ENCODE measurements at places on chromosomes 5 and 9.

- peak; percentile 86 for DNase-seq
Measured at GRCh38 chr9:87160148-87161102, 213.1 kb upstream of the GAS1 start.

DNA sequence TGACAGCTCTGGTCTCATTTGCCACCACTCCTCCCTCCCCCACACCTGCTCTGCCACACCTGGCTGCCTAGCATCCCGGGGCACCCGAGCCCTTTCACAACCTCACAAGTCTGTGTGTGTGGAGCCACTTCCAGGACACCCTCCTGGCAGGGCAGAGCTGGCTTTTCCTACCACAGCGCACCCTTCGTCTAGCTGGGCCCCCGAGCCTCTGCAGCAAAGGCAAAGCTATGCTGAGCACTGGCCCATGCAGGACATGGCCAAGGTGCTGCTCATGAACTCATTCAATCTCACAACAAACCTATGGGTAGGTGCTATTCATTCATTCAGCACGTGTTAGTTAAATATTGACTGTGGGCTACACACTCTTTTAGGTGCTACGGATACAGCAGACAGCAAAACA is 43.4 kb downstream of the DUSP1 start:
- DNase-seq: no peak

GRCh38 chr5:170603109-170603508 is 99.3 kb downstream of the KCNIP1 start:
- DNase-seq: no peak

DNA sequence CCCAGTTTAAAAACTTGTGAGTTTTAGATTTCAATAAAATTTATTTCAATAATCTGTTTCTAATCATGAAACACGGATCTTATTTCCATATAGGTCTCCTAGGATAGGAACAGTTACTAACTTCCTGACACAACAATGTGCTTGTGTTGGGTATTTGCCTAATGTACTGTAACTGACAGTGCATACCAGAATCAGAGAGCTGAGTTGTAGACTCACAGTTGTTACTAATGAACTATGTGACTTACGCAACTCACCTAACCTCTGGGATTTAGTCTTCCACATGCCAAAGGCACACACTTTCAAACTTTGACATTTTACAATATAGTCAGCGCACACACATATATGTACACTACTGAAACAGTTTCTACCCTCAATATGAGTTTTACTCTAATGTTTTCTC is 77.7 kb downstream of the HOMER1 start:
- DNase-seq: no peak

DNA sequence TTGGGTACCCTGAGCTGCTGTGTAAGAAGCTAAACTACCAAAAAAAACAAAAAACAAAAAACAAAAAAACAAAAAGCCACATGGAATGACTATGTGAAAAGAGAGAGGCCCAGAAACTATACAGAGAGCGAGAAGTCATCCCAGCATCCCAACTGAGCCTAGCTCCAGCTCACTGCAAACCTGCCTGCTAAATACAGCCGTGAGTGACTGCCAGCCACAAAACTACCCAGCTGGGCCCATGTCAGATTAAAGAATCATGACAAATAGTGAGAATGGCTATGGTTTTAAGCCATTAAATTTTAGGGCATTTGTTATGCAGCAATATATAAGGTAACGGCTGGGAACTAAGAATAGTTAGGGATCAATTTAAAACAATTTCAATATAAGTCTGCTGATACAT is 335.1 kb upstream of the PDE4D start:
- DNase-seq: no peak

DNA sequence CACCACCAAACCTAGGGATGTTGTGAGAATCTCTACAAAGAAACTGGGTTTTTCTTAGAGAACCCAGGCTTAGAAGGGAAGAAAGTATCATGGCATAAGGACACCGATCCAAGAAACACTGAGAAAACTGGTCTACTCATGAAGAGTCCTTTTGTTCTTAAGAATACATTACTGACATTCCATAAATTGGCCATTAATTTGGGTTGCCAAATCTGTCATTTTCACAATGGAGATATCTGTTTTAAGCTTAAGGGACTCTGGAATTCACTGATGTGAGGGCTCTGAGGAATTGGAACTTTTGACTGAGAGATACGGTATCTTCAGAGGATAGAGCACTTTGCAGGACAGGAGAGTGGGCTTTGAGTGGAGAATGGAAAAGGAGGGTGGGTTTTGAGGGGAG is 315.3 kb upstream of the ZNF608 start:
- no peak for DNase-seq

DNA sequence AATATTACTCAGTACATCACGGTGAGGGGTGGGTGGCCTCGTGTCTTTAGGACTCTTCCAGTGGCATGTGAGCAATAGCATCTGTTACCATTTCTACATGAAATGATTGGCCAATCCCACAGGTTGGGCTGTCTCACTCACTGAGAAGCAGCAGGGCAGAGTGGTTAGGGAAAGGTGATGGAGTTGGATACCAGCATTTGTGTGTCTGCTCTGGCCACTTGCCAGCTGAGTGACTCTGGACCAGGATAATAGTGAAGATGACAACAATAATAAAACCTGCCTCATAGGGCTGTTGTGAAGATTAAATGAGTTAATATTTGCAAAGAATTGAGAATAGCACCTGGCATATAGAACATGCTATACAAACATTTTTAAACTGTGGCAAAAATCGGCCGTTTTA is 42.0 kb downstream of the IQGAP2 start:
- no peak for DNase-seq

GRCh38 chr5:3122216-3122615 is 370.7 kb upstream of the IRX2 start:
- DNase-seq: no peak

GRCh38 chr9:85451680-85452079 is 290.1 kb downstream of the AGTPBP1 start:
- no peak for DNase-seq

GRCh38 chr5:58746321-58746720 is 163.4 kb downstream of the RAB3C start:
- no peak for DNase-seq

GRCh38 chr9:128321879-128322403 is 306 bp downstream of the TRUB2 start:
- DNase-seq: no peak

- no peak for DNase-seq
Measured at GRCh38 chr9:35711501-35712428, 20.2 kb downstream of the TLN1 start.

DNA sequence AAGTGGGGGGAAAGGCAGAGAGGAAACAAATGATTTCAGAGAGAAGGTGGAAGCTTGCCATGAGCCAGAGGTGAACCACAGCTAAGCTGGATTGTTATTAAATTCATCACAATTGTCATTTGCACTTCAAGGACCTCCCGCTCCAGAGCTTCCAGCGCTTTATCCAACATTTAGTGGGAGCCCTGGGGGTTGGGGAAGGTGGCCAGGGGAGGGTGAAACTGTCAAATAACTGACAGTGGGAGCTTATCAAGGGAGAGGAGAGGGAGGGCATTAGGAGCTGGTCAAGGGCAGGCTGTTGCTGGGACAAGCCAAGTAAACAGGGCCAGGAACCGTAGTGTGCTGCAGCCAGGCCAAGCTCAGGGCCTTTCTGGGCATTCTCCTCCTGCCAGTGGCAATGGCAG is 71.5 kb downstream of the SIL1 start:
- DNase-seq: no peak

DNA sequence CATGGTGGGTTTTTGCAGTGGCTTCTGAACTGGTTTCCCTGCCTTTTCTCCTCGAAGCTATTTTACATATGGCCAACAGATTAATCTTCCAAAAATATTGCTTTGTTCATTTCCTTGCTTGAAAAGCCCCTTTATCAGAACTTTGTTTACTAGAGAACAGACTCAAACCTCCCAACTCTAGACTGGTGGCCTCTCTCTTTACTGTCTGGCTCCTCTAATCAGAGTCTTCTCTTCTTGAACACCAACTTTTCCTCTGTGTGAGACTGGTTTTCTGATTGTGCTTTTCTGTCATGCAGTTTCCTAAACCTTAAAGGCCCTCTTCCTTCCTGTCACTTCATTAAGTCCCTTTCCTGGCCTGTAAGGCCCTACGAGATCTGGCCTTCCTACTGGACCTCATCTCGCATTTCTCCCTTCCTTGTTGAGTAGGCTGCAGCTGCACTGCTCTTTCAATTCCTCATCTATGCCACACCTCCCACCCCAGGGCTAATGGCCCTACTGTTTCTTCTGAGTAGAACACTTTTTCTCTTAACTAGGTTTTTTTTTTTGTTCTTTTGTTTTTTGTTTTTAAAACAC is 5.7 kb downstream of the C9orf43 start:
- no peak for DNase-seq

GRCh38 chr9:133370685-133371084 is 5.2 kb downstream of the SURF4 start:
- DNase-seq: no peak

GRCh38 chr5:140347360-140347759 is 957 bp upstream of the HBEGF start:
- DNase-seq: no peak

DNA sequence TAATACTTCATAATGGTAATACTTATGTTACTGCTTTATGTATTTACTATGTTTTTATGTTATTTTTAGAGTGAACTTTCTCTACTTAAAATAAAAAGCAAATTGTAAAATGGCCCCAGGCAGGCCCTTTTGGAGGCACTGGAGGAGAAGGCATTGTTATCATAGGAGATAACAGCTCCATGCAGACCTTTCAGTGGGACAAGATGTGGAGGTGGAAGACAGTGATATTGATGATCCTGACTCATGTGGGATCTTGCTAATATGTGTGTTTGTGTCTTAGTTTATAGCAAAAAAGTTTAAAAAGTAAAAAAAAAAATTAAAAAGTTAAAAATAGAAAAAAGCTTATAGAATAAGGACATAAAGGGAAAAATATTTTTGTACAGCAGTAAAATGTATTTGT is 74.5 kb downstream of the IQGAP2 start:
- DNase-seq: no peak

- peak; percentile 97 for DNase-seq
Measured at GRCh38 chr5:141475625-141476131, at the start of gene PCDHGC3. TSS of gene PCDHGC3 (plus strand) at chr5:141475966. CDS start at chr5:141476117, 151 bp downstream.

DNA sequence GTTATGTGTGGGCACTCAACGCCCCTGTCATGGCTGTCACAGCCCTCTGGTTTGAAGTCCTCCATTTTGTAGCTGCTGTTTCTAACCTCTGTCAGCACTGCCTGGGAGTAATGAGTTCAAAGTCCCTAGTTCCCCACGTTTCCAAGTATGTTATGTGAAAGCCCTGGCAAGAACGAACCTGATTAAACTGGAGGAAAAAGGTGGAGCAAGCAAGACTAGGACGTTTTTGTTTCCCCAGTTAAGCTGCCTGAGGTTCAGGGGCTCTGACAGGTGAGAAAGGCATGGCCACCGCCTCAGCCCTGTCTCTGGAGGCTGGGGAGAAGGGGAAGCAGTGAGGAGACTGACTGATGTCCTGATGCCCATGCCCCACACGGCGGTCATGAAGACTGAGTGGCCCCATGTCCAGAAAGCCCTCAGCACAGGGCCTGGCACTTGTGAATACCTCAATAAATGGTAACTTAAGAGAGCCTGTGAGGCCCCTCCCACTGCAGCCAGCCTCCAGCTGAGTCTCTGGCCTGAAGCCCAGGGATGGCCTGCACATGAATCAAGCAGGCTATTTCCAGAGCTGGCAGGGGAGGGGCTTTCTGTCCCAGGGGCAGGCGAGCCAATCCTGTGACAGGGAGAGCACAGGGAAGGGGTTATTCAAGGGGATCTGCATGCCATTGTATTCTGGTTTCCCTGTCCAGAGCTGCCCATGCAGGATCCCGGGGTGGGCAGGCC is 61.8 kb downstream of the PFDN1 start:
- peak; percentile 89 for DNase-seq

GRCh38 chr5:92640340-92640739 is 940.7 kb downstream of the NR2F1-AS1 start:
- no peak for DNase-seq

DNA sequence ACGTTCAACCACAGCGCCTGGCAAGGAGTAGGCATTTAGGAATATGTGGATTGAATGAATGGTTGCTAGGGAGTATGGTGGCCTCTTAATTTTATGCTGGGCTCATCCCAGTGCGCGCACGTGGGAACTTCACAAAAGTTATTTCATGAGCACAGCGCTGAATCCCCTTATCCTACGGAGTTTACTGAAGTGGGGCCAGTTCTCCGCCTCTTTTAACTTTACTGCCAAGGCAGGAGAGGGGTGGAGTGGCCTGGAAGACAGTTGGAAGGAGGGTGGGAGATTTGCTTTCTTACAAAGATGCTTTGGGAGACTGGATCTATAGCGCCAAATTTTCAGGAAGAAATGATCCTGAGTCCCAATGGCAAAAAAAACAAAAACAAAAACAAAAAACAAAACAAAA is 326.5 kb downstream of the SH3GL2 start:
- DNase-seq: peak; percentile 80

- DNase-seq: no peak
Measured at GRCh38 chr5:67102708-67103107, 93.9 kb downstream of the CD180 start.

DNA sequence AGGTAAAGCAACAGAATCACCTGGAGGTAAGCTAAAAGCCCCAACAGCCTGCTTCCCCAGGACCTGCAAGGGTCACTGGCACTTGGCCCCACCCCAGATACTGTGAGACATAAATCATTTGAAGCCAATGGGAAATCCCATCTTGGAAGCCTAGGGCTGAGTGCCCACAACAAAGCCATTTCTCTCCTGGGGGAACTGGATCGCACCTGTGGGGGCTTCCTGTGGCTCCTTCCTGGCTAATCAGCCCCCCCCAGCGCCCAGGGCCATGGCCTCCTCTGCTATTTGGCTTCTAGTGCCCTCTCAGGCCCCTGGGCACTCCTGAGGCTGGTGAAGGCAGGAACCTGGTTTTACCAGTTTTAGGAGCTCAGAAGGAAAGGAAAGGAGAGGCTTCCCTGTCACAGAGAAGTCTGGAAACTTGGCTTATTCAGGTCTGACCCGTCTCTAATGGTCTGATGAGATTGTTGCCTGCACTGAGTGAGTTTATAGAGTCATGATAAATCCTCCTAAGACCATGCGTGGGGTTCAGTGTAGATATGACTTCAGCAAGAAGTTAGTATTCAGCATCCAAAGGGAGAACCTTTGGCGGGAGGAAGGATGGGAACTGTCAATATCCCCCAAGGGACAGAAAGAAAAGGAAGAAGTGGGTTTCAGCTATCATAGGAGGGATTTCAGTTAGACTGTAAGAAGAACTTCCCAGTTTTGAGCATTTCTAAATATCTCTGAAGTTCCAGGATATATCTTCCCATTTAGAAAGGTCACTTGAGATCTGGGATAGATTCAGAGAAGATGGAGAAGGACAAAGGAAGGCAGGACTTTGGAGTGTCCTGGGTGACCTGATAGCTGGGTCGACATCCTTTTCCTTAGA is 1.2 kb downstream of the KCNMB1 start:
- DNase-seq: no peak

DNA sequence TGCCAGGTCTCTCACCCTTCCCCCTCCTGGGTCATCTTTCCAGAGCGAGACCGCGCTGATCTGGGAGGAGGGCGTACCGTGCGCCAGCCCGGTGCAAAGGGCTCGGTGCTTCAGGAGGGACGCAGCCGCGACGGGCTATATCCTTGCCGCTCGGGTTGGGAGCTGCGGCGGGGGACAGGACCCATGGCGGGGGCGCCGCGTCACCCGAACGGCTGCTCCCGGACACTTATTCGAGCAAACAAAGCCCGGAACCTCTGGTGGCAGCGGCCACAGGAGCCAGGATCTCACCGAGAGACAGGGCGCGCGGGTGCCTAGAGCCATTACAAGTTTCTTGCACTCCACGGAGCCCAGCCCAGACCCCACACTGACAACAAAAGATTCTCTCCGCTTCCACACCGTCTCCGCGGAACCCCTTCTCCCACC is 1.3 kb downstream of the SEMA6A start:
- DNase-seq: no peak

Measured in right hindlimb (tissue), 1 donor.